Endothelial cell of umbilical vein (primary cell): ENCODE measurements at places on chromosomes 4 and X.
A peak's percentile ranks its signal among the peaks of the same experiment; 100 is the strongest.

DNA sequence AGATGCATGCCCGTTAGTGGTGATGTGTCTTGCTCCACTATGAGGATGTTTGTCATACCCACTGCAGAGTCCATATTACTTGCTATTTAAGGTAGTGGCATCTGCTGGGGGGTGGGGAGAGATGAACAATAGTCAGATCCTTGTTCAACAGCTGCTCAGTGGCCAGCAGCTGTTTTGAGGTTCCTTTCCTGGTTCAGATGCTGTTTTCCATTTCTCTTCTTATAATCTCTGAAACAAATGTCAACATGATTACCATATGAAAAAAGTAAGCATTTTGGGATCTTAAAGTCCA, 1567.9 kb upstream of the TENM3 start:
- DNase-seq = no peak

GRCh38 chr4:61411241-61411640, 211.1 kb downstream of the ADGRL3 start:
- DNase-seq = no peak

DNA sequence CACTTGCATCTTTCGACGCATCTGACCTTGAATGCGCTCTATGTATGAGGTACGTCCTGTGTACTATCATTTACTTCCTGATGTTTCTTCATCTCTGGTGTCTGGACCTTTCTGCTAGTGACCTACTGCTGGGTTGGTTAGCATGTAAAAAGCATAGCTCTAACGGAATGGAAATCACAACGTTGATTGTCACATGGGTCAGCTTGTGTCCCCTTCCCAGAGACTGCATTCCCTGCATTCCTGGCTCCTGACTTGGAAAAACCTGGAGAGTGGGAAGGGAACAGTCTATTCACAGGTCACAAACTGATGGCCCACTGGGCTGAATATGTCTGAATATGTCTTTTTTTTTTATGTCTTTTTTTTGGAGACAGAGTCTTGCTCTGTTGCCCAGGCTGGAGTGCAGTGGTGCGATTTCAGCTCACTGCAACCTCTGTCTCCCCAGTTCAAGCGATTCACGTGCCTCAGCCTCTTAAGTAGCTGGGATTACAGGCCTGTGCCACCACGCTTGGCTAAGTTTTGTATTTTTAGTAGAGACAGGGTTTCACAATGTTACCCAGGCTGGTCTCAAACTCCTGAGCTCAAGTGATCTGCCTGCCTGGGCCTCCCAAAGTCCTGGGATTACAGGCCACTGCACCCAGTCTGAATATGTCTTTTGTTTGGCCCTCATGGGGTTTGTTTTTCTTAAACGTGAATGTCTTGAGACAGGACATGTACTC, 16.3 kb downstream of the LONRF3 start:
- DNase-seq = no peak

DNA sequence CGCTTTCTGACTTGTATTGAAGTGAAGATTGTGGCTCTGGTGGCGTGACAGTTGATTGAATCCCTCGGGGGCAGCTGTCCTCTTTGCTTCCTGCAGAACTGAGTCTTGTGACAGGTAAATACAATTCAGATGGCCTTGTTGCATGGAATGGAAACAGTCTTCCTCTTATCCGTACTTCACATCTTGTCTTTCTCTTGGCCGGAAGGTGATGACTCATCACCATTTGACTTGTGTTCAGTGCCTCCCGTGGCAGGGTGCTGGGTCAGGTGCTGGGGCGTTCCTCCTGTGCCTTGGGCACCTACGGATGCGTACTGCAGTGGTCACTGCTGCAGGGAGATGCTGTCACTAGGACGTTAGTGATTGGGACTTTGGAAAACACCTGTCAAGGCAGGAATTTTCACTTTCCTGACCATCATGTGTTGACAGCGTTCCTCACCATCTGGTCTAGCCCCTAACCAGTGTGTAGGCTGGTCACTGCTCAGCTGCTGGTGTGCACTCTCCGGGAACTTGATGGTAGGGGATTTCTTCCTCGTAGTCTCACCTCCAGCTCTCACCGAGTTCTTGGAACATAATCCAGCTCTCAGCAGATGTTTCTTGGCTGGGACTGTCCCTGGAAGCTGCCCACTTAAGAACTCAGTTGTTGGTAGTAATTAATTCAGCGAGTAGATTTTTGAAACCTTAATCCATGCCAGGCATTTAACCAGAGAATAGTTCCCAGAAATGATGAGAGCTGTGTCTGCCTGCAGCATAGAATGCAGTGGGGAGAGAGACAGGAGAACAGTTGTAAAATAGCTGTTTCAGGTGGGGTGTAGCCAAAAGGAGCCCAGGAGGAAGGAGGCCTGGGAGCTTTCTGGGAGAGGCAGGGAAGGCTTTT, 7.2 kb downstream of the TBC1D14 start:
- DNase-seq = peak; percentile 20

- DNase-seq = peak; percentile 13
These were observed 408.0 kb upstream of the SPOCK3 start for GRCh38 chr4:167642250-167642649.
